Stimulated activated CD4-positive, alpha-beta T cell treated with anti-CD3 and anti-CD28 coated beads, TNF-alpha, amount 100 ng/mL, for 24 hours (primary cell): ENCODE measurements at places on chromosomes 5 and 9.

DNA sequence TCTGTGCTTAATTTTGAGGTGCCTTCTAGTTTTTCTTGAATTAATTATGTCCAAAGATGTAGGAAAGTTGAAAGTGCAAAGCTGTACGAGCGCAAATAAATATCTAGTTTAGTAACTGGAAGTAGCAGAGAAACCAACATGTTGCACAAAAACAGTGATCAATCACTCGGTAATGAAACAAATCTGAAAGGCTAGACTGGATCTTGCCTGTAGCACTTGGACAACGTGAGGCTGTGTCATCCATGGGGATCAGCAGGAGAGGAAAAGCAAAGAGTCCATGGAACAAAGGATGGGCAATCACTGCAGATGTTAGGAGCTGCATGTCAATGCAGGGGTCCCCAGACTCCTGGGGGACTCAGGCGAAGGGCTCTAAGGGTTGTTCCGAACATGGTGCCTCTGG lies 424.2 kb downstream of the IRX1 start:
- DNase-seq: no peak

GRCh38 chr5:119070578-119070827 lies 384 bp upstream of the DMXL1 start:
- DNase-seq: no peak

- no peak for DNase-seq
Observed at GRCh38 chr5:157068339-157068738, 9.4 kb upstream of the HAVCR1 start.

DNA sequence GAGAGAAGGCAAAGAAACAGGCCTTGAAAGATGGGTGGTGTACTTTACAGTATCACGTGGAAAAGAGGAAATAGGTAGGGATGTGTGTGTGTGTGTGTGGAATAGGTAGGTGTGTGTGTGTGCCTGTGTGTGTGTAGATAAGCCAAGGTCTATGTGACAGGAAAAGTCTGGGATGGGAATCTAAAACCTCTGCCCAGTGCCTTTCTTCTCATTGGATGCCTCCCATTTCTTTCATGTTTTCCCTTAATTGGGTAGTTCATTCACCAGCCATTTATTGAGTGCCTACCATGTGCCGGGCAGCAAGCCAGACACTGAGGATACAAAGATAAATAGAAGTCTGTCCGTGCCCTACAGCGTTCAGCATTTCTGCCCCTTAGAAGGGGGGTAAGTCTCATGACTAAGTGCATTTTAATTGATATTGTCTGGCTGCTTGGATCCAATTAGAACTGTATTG lies 1.0 kb downstream of the URM1 start:
- DNase-seq: no peak

- DNase-seq: no peak
Observed at GRCh38 chr9:96758845-96759673, 18.8 kb downstream of the ZNF510 start.
